ENCODE measurements at places on chromosomes 16 and 17. TPM values are rescaled to one million over a fixed set of nuclear protein-coding genes. Genes with fewer than 3 reads are reported as not detected.

The ST6GALNAC1 gene
- total RNA-seq, result not detected

The FAM20A gene
- total RNA-seq, result not detected

The KRT20 gene
- not detected for total RNA-seq

The TTLL6 gene
- total RNA-seq, result not detected

The C17orf67 gene
- total RNA-seq, result 1.8 TPM

The C17orf58 gene
- 24.2 TPM for total RNA-seq

The TMC7 gene
- total RNA-seq, result 1.2 TPM

The ZNF652 gene
- 17.8 TPM for total RNA-seq

The USP43 gene
- total RNA-seq, result 3.7 TPM

The TBC1D28 gene
- 0.12 TPM for total RNA-seq

The AXIN2 gene
- total RNA-seq, result 1.2 TPM

The ASPSCR1 gene
- 25.8 TPM for total RNA-seq

GRCh38 chr17:38742411-38743308 is 5.5 kb downstream of the PCGF2 start:
- no peak for DNase-seq

DNA sequence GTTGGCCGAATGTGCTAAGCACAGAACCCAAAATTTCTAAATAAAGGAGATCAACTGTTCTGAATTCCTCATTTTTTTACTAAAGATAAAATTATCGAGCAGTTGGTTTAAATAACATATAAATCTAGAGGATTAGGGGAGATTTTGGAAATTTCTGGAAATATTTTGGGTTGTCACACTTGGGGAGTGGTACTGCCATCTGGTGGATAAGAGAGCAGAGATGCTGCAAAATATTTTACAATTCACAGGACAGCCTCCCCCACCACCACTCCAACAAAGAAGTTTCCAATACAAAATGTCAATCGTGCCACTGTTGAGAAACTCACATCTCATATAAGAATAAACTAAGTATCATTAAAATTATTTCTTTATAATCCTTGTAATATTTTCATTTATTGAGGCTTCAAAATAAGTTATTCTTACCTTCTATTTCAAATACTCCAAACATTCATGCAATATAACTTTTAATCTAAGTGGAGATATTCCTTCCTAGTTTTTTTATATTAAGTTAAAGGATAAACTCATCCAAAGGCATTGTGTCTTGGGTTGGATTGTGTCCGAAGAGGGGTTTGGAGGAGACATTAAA is 17.0 kb upstream of the ABCA8 start:
- peak; percentile 21 for DNase-seq

- no peak for DNase-seq
Observed at GRCh38 chr17:72877348-72877747, 215.1 kb downstream of the SLC39A11 start.

DNA sequence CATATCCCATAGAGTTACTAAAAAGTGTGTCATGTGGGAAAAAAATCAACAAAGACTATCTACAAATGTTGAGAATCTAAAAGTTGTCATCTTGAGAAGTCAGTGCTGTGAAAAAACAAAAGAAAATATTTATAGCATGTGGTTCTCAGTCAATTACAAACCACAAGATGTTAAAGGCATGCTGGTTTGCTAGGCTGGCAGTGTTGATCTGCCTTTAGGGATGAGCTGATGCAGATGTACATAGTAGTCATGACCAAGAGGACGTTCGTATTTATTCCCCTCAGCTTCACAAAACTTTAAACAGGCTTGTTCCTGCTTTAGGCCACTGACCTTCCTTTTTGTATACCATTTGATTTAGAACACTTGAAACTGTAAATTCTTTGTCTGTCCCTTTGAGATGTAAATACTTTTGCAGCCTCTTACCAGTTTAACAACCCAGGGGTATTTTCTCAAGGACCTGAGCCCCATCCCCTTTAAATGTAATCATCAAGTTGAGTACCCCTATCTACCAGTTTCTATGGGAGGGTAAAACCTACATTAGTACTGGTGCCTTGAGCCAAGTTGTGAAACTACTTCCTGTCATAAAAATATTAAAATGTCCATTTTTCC is 446.6 kb downstream of the KCNJ18 start:
- DNase-seq, result peak; percentile 53

- DNase-seq, result peak; percentile 21
Observed at GRCh38 chr16:25108054-25108453, 3.5 kb upstream of the LCMT1 start.

DNA sequence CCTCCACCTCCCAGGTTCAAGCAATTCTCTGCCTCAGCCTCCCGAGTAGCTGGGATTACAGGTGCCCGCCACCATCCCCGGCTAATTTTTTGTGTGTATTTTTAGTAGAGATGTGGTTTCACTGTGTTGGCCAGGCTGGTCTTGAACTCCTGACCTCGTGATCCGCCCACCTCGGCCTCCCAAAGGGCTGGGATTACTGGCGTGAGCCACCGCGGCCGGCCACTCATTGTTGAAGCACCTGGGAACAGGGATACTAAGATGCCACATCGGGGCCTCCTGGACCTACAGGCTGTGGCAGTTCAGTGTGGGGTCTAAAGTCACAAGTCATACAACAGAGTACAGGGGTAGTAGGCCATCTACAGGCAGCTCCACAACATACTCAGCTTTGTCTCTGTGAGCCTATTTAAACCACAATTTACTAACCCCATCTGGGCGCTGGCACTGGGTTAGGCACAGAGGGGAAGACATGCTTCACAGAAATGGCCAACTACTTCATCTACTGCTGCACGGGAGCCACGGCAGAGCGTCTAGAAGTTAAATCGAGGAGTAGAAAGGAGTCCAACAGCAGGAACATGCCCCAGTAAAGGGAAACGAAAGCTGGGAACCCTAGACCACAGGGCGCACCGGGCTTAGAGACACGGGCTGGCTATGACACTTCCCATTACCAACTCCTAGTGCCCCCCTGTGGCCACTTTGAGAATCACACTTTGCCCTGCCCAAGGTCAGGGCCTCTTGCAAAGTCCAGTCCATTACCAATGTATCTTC is 4.3 kb downstream of the VAMP2 start:
- peak; percentile 88 for DNase-seq

- DNase-seq, result no peak
Observed at GRCh38 chr16:49488740-49489525, 115.3 kb downstream of the C16orf78 start.

DNA sequence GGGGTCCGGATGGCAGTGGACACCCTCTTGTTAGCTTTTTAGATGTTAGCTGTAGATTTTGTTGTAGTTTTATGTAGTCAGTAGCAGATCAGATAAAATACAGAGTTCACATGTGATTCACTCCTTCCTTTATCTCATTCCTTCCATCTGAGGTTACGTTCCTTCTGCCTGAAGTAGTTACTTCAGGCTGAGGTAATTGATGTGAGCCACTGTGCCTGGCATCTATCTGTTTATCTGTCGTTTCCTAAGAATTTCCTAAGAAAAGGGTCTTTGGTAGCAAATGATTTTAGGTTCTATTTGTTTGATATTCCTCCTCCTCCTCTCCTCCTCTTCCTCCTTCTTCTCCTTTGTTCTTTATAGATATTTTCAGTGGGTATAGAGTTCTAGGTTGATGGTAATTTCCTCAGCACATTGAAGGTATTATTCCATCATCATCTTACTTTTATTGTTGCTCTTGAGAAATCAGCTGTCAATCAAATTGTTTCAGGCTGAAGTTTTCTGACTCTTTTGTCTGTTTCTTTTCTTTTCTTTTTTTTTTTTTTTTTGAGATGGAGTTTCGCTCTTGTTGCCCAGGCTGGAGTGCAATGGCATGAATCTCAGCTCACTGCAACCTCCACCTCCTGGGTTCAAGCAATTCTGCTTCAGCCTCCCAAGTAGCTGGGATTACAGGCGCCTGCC is 29.6 kb upstream of the FBXO47 start:
- DNase-seq, result no peak

- peak; percentile 89 for DNase-seq
Observed at GRCh38 chr17:78391843-78392242, 13.4 kb downstream of the PGS1 start.

DNA sequence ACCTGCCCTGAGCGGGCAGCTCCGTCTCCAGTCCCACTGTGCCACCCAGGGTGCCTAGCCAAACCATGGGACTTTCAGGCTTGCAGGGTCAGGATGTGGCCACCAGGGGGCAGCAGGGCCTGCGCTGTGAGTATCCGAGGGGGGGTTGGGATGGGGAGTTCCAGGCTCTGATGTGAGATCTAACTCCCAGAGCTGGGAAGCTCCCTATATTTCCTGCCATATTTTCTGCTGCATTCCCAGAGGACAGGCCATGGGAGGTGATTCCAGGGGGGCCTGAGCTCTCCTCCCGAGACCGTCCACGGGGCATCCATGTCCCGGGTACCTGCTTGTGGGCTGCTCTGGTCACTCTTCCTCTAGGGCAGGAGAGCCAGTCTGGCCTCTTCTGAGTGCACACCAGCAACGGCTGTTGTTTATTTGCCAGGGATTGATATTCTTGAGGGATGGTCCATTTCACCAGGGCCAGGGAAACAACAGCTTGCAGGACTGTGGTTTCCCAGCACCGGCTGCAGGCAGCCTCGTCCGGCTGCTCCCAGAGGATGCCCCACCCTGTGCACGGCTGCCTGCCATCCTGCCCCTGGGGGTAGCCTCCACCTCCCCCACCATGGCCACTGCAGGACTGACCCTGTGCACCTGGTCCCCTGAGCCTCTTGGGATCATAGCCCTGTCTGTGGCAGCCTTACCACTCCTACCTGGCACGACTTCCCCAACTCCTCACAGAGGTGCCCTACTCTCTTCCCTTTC is 1.2 kb downstream of the GPR142 start:
- peak; percentile 60 for DNase-seq

DNA sequence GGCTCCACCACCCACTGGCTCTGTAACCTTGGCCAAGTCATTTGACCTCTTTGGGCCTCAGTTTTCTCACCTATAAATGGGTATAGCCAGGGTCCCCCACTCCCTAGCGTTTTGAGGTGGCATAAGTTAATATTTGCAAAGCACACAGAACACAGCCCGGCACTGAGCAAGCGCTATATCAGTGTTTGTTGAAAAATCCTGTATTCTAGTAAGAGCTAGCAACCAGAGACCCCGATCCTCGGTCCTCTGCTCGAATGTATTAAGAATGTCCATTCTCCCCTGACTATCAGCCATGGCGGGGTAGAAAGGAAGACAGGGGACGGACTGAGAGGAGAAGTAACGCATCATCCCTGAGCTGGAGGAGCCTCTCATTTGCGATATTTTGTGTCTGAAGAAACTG is 131.2 kb downstream of the IRF8 start:
- DNase-seq, result no peak

- no peak for DNase-seq
Observed at GRCh38 chr17:82874011-82874835, 34.4 kb upstream of the ZNF750 start.

- no peak for DNase-seq
Observed at GRCh38 chr17:71052971-71053370, 883.6 kb downstream of the KCNJ2 start.

GRCh38 chr16:19365486-19365885 is 52.2 kb upstream of the TMC5 start:
- DNase-seq, result no peak

DNA sequence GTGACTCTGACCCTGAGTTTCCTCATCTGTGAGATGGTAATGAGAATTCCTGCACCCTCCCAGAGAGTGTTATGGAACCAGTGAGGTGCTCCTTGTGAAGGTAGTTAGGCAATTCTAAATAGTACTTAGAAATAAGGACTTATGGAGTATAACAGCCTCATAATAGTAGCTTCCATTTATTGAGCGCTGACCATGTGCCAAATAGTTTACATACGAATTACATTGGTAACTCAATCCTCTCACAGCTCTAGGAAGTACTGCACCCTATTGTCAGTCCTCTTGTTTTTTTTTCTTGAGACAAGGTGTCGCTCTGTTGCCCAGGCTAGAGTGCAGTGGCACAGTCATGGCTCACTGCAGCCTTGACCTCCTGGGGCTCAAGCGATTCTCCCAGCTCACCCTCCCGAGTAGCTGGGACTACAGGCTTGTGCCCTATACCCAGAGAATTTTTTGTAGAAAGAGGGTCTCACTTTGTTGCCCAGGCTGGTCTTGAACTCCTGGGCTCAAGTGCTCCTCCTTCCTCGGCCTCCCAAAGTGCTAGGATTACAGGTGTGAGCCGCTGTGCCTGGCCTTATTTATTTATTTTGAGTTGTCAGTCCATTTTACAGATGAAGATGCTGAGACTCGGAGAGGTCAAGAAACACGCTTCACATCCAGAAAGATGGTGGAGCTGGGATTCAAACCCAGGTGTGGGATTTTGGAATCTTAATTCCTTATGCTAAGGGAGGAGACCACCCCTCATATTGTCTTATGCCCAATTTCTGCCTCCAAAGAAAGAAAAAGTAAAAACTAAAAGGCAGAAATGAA is 2.9 kb downstream of the TNS4 start:
- no peak for DNase-seq

DNA sequence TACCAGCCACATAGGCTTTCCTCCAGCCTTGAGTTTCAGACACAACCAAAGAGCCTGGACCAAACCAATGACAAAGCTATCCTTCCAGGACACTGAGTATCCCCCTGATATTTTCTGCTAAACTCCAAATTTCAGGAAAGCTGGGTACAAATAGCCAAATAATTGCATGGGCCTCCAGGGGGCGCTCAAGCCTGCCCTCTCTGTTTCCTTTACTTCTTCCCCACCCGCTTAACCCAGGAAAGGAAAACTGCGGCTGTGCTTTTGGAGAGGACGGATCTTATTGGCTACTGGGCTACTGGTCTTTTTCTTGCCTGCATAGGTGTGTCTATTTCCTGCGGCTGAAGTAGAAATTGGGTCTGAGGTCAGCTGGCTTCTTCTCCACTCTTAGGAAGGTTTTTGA is 30.1 kb downstream of the GNGT2 start:
- peak; percentile 60 for DNase-seq

- DNase-seq, result no peak
Observed at GRCh38 chr17:62644487-62645173, 17.2 kb downstream of the MRC2 start.

- DNase-seq, result no peak
Observed at GRCh38 chr16:3121851-3122467, 9.6 kb downstream of the ZNF205 start.

DNA sequence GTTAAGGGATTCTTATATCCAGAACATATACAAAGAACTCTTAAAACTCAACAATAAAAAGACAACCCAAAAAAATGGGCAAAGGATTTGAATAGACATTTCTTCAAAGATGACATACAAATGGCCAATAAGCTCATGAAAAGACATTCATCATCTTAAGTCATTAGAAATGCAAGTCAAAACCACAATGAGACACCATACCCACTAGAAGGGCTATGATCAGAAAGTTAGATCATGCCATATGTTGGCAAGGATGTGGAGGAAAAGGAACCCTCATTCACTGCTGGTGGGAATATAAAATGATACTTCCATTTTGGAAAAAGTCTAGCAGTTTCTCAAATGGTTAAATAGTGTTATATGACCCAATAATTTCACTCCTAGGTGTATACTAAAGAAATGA is 9.4 kb downstream of the PLD6 start:
- DNase-seq, result no peak

- no peak for DNase-seq
Observed at GRCh38 chr17:39944393-39944711, 16.8 kb downstream of the LRRC3C start.

DNA sequence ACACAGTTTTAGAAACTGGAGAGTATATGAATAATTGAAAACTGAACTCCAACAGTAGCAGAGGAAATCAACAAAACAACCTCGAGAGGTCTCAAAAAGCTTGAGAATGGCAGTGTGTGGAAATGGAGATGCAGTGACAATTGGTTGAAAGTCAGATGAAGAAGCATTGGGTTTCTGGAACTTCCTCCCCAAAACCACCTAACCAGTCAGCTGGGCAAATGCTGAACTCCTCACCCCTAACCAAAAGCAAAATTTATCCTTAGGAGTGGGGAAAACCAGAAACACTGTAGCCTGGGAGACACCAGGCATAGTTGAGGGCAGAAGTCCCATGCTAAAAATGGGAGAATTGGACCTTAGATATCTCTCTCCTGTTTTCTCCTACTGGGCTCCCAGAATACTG is 109.9 kb downstream of the TANC2 start:
- no peak for DNase-seq

GRCh38 chr17:82492643-82493225 is 26.8 kb upstream of the FOXK2 start:
- peak; percentile 84 for DNase-seq

All from A172 (cell line).